K562 (cell line): ENCODE measurements at places on chromosomes 13 and 19. TPM values are rescaled to one million over a fixed set of nuclear protein-coding genes. Genes with fewer than 3 reads are reported as not detected.

DNA sequence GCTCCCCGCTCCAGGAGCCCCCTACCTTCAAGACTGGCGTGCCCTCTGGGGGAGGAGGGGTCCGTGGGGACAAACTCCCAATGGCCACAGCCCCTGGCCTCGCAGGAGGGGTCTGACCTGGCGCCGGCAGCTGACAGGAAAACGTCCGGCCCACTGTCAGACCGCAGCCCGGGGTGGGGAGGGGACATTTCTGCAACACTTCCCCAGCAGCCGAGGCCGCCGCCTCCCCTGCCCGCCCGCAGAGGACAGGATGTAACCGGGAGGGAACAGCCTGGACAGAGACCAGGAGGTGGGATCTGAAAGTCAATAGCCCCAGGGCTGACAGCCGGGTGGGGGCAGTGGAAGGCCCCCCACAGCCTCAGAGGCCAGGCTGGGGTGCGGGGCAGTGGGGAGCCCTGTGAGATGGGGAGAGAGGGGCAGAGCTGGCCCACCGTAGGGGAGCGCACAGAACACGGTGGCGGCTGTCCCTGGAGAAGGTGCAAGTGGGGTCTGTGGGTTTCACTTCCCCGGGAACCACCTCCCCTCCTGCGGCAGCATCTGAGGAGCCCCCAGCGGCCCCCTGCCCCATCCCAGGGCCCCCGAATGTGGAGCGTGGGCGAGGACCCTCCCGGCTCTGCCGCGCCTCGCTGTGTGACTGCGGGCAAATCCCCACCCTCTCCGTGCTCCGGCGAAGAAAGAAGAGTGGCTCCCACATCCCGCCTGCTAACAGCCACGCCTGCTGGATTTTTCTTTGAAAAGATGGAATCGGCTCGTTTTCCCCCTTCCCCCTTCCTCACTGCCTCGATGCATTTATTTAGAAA lies at the start of gene PEAK3:
Gene PEAK3, minus strand, starts transcription at position 114 of the 800 bp plus-strand sequence. CDS start 1,244 bp downstream, outside the sequence.
- peak within 1 kb of the TSS; percentile 11; the same call in 1 of the 2 replicates for H3K4me3 ChIP-seq
- H3K4me1 ChIP-seq, result no peaks in the 10 kb centered on the region; the same call in 2 of the 3 replicates
- H3K36me3 ChIP-seq, result no peaks in the 10 kb centered on the region
- peak; percentile 75 for DNase-seq
- peak within 1 kb of the TSS; percentile 10; the same call in 1 of the 3 replicates for H3K27ac ChIP-seq

- peaks cover 78% of the 10 kb centered on the region for H3K4me1 ChIP-seq
- H3K27me3 ChIP-seq, result no peaks in the 10 kb centered on the region
- no peak overlapping the region for H3K4me3 ChIP-seq
- peaks cover 50% of the 10 kb centered on the region; the same call in 2 of the 3 replicates for H3K36me3 ChIP-seq
Observed at GRCh38 chr19:6273701-6274601, 5.8 kb downstream of the MLLT1 start.

DNA sequence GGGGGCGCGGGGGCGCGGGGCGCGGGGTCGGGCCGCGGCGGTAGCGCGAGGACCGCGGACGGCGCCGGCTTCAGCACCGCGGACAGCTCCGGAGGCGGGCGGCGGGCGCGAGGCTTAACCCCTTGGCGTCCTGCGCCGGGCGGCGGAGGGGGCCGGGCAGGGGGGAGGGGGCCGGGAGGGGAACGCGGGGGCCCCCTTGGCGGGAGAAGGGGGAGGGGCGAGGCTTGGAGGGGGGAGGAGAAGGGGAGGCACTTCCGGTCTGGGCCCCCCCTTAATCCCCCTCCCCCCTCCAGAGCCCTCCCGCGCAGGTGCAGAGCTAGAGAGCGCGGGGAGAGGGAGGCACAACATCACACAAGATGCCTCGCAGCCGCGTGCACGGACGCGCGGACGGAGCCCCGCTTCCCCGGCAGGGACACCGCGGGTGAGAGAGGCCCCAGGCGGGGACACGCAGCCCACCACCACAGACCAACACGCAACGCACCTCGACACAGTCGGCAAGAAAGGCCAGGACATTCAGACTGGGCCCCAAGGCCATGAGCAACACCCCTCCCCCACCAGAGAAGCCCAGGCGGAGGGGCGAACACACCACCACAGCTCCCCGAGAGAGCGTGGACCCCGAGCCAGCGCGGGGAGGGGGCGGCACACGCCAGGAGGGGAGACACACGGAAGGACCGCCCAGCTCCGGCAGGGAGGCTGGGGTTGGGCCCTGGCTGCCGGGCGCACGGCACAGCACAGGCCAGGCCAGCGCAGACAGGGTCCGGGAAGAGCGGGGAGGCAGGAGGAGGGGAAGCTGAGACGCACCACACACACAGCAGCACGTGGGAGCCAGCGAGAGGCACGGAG lies 24.1 kb downstream of the SHANK1 start:
- DNase-seq, result peak; percentile 87
- H3K36me3 ChIP-seq, result no peaks in the 10 kb centered on the region
- peaks cover 11% of the 10 kb centered on the region; the same call in 2 of the 3 replicates for H3K27me3 ChIP-seq

GRCh38 chr13:42396901-42397655 lies 125.1 kb downstream of the AKAP11 start:
- H3K4me1 ChIP-seq, result no peaks in the 10 kb centered on the region; the same call in 2 of the 3 replicates
- no peak for DNase-seq
- no peak overlapping the region for H3K27ac ChIP-seq
- H3K4me3 ChIP-seq, result no peak overlapping the region
- no peaks in the 10 kb centered on the region for H3K36me3 ChIP-seq

- H3K4me1 ChIP-seq, result no peaks in the 10 kb centered on the region
- no peak overlapping the region for H3K27ac ChIP-seq
- no peak overlapping the region for H3K4me3 ChIP-seq
- DNase-seq, result no peak
- H3K36me3 ChIP-seq, result no peaks in the 10 kb centered on the region
- peaks cover 5% of the 10 kb centered on the region for H3K27me3 ChIP-seq
Observed at GRCh38 chr13:23619068-23619855, 49.0 kb downstream of the TNFRSF19 start.

DNA sequence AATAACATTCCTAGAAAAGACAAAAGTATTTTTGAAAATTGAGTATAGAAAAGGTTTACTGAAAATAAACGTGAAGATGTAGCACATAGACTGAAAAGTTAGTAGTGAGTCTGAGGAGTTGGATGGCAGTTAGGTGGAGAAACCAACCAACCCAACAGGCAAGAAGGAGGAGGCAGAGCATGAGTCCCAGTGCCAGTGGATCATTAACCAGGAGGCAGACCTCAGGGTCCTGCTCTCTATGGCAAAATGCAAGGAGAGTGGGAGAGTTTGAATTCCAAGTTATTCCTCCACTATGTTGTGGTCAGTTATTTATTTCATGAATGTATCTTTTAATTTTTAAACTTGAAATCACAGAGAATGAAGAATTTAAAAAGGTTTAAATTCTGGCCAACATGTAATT lies 446.4 kb downstream of the GPC6 start:
- no peaks in the 10 kb centered on the region for H3K4me1 ChIP-seq
- H3K27ac ChIP-seq, result no peak overlapping the region
- no peaks in the 10 kb centered on the region for H3K36me3 ChIP-seq

DNA sequence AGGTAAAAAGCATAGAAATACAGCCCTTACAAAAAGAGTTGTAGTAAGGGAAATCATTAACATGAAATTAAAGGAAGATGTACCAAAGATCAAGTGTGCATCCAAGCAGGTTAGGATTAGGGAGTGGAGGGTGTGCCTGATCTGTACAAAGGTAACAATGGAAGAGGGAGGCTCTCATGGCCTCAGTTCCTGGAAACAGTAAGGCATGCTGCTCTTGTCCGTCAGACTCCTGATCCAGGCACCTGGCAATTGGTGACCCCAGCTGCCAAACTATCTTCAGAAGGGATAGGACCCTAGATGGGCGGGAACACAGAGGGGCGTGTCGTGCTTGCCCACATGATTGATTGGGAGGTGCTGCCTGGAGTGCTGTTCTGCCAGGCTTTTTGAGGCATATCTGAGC lies 4.5 kb downstream of the TEX26 start:
- no peaks in the 10 kb centered on the region for H3K27me3 ChIP-seq
- H3K36me3 ChIP-seq, result no peaks in the 10 kb centered on the region
- DNase-seq, result no peak

- no peak overlapping the region for H3K27ac ChIP-seq
- H3K36me3 ChIP-seq, result no peaks in the 10 kb centered on the region
- no peak for DNase-seq
- no peaks in the 10 kb centered on the region for H3K27me3 ChIP-seq
Observed at GRCh38 chr13:105436943-105437342, 1098.5 kb downstream of the EFNB2 start.

DNA sequence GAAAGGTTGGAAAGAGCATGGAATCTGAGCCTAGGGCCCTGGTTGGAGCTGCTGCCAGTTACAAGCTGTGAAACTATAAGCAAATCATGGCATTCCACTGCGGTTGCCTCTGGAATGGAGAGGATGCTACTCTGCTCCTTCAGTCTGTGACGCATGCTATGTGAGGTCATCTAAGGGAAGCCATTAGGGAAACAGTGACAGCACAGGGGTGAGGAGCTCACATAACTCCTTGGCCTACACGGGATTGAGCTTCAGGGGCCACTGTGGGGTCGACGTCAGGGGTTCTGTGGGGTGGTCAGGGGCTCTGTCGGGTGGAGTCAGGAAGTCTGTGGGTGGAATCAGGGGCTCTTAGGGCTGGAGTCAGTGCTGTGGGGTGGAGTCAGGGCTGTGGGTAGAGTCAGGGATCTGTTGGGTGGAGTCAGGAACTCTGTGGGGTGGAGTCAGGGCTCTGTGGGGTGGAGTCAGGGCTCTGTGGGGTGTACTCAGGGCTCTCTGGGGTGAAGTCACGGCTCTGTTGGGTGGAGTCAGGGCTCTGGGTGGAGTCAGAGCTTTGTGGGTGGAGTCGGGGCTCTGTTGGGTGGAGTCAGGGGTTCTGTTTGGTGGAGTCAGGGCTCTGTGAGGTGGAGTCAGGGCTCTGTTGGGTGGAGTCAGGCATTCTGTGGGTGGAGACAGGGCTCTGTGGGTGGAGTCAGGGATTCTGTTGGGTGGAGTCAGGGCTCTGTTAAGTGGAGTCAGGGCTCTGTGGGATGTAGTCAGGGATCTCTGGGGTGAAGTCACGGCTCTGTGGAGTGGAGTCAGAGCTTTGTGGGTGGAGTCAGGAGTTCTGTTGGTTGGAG lies 35.8 kb upstream of the MEDAG start:
- H3K4me3 ChIP-seq, result peak overlapping the region; percentile 21; the same call in 1 of the 2 replicates
- no peaks in the 10 kb centered on the region for H3K27me3 ChIP-seq
- H3K36me3 ChIP-seq, result no peaks in the 10 kb centered on the region
- DNase-seq, result peak; percentile 81

The ZNF723 gene
- not detected in 2 replicates for total RNA-seq

The ZNF729 gene
- not detected in 2 replicates for total RNA-seq

The ZNF69 gene
- total RNA-seq, result 2.6 and 4.1 TPM in 2 replicates

The HCN2 gene
- 3.9 and 4.2 TPM in 2 replicates for total RNA-seq
